ENCODE measurements at places on chromosomes 4 and X.

- no peak for DNase-seq
Measured at GRCh38 chrX:120797188-120797851, 78.3 kb downstream of the CT47B1 start.

- DNase-seq: peak; percentile 17
Measured at GRCh38 chrX:149630681-149631233, 835 bp downstream of the TMEM185A start.

DNA sequence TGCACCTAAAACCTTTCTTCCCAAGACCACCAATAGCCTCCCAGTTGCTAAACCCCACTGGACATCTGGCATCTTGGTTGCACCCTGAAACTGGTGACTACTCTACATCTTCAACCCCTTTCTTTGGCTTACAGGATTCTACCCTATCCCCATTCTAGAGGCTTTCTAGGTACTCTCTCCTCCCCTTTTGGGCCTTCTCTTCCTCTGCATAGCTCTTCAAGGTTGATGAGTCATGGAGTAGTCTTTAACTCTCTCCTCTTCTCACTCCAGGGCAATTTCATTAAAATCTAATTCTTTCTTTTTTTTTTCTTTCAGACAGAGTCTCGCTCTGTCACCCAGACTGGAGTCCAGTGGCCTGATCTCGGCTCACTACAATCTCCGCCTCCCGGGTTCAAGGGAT lies 16.8 kb downstream of the APOO start:
- DNase-seq: no peak

DNA sequence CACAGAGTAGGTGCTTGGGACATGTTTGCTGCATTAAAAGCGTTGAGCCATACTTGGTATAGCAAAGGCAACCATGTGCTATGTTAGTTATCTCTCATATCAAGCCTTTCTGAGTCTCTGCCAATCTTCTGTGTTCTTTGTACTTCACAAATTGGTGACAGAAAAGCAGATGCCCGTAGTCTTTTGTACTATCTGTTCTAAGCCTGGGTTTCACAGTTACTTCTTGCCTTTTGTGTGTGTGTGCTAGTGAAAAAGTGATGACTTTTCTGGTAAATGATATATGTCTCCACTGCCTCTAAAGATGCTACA lies 16.1 kb upstream of the KLHL2 start:
- peak; percentile 20 for DNase-seq

- no peak for DNase-seq
Measured at GRCh38 chr4:26682436-26682835, 98.6 kb downstream of the TBC1D19 start.

DNA sequence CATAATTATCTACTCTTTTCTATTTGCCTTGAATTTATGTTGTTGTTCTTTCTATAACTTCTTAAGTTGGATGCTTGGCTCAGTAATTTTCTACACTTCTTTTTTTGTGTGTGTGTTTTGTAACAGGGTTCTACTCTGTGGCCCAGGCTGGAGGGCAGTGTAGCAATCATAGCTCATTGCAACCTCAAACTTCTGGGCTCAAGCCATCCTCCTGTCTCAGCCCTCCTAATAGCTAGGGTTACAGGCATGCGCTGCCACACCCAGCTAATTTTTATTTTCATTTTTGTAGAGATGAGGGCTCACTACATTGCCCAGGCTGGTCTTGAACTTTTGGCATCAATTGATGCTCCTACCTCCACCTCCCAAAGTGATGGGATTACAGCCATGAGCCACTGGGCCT lies 20.7 kb upstream of the UCHL1 start:
- DNase-seq: no peak

DNA sequence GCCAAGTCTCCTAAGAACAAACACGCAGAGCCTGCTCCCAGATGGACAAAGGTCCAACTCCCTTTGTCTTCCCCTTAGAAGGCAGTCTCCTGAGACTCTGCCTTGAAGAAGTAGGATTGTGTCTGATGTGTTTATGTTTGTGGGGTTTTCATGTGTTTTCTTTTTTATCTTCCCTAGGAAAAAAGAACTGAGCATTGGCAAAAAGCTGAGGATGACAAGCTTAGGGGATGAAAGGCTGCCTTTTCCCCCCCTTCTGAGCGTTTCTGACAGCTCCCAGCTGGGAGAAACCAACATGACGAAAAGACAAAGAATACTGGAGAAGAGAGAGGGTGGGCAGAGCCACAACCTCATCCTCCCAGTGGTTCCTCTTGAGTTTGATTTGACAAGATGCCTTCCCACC lies 181.1 kb downstream of the EVC2 start:
- DNase-seq: no peak

- no peak for DNase-seq
Measured at GRCh38 chr4:111717921-111718320, 427.3 kb upstream of the FAM241A start.
